ENCODE measurements at places on chromosomes 3 and 15.

GRCh38 chr3:16932877-16933276 is 48.1 kb downstream of the PLCL2 start:
- DNase-seq = no peak

GRCh38 chr3:50743643-50744042 is 68.9 kb downstream of the DOCK3 start:
- no peak for DNase-seq

GRCh38 chr3:2741516-2741915 is 368.7 kb downstream of the IL5RA start:
- DNase-seq = no peak

DNA sequence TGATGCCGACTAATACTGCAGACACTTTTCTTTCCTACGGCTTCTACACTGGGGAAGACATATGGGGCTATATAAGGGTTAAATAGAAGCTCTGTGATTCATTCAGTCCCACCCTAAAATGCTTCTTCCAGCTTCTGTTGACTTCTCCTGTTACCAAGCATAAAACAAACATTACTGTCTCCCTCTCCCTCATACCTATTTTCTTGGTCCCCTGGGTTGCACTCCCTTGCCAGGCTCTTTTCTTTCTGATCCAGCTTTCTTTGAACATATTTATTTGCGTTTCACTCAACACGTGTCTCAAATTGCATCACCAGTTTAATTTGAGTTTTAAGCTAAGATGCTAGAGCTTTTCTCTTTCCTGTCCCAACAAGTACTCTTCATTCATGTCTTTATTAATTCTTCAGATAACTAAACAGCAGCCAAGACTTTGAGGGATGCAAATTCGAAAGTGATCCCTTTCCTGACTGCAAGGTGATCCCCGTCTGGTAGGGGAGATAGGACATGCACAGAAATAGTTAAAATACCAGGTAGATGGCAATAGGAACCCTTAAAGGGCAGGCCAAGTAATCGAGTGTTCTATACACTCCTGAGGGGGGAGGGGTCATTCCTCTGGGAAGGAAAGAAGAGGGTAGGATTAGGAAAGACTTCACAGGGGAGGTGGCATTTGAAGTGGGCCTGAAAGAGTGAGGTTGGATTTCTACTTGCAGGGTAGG is 198.6 kb upstream of the BCL6 start:
- DNase-seq = no peak

DNA sequence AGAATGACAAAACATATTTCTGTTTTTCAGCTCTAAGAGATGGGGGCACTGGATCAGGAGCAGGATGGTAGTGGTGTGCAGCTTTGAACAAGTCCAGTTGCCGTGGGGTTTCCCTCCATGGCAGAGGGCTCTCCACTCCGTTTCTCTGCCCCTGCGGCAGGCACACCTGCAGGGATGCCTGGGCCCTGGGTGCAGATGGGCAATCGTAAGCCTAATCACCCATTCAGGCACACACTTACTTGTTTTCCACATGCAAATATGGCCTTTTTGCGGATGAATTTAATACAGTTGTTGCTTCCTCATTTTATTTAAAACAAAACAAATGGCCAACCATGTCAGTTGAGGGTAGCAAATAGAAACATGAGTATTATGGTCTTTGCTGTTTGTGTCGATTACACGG is 85.1 kb downstream of the LPP start:
- DNase-seq = peak; percentile 28

Measured in NCI-H1105 treated with DMSO at 0.1 percent for 48 hours (cell line).